ENCODE measurements at places on chromosomes 12 and 14.

GRCh38 chr12:26691234-26691970 is 141.6 kb downstream of the ITPR2 start:
- peak; percentile 21 for DNase-seq

DNA sequence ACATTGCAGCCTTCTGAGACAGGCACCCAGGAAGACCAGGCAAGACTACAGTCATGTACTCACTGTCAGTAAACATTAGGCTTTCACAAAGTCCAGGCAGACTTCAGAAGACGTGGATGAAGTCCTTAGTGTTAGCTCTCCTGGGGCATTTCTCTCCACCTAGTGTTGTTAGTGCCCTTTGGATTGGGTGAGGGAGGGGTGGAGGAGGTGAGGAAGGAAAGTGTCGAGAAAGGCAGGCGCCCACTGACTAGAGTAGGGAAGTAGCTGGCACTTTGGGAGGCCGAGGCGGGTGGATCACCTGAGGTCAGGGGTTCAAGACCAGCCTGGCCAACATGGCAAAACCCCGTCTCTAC is 20.2 kb downstream of the TMEM229B start:
- no peak for DNase-seq

- no peak for DNase-seq
These were observed 210.1 kb downstream of the TMEM132D start for GRCh38 chr12:129693731-129694130.

- DNase-seq: no peak
These were observed 208.3 kb downstream of the EXOC5 start for GRCh38 chr14:57060276-57060955.

DNA sequence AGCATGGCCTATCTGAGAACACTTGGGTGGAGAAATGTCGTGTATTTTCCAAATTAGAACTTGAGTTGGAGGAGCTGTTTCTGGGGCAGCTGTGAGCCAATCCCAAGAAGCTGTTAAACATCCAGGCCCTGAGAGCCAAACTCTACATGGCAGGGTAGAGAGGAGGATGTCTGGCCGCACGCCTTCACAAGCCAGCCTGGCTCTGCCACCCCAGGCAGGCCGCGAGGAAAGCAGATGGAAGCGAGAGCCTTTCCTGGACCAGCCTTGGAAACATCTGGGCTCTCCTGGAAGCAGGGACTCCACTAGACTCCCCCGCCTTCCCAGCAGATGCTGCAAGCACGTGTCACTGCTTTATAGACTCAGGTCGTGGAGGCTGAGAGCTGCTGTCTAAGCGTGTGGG is 312.8 kb upstream of the FKBP4 start:
- DNase-seq: no peak

DNA sequence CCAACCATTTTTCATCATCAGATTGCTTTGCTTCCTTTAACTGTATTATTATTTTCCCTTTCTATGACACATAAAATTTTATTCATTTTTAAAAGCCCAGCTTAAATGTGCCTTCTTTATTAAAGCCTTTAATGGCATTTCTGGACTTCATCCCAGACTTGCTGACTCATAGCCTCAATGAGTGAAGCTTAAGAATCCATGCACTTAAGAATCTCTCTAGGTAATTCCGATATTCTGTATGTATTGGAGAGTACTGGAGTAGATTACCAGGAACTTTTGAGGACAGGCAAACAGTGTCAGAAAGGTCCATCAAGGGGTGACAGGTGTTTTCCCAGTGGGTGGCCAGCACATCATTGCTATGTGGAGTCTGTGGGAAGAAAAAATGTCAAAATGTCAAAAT is 107.9 kb downstream of the PTPRQ start:
- DNase-seq: no peak

GRCh38 chr12:48361664-48362339 is 11.1 kb upstream of the ZNF641 start:
- DNase-seq: no peak

- no peak for DNase-seq
These were observed 54.7 kb downstream of the FRS2 start for GRCh38 chr12:69524755-69525469.

- DNase-seq: no peak
These were observed 59.5 kb downstream of the SEL1L start for GRCh38 chr14:81474148-81474492.
